ENCODE measurements at places on chromosomes 2 and 18.

- DNase-seq = no peak
These were observed 176.6 kb downstream of the VWC2L start for GRCh38 chr2:214587442-214587841.

DNA sequence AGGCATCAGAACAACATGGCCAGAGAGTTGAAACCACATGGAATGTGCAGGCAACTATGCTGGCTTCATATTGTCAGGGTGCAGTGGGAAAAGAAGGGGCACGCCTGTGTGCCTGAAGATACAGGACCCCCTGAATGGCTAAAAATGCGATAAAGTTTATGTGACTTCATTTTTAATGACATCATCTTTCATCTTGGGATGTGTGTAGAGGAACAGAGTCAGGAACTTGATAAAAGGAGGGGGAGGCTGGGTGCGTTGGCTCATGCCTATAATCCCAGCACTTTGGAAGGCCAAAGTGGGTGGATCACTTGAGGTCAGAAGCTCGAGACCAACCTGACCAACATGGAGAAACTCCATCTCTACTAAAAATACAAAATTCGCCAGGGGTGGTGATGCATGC, 872.6 kb downstream of the TDRD15 start:
- DNase-seq = no peak

DNA sequence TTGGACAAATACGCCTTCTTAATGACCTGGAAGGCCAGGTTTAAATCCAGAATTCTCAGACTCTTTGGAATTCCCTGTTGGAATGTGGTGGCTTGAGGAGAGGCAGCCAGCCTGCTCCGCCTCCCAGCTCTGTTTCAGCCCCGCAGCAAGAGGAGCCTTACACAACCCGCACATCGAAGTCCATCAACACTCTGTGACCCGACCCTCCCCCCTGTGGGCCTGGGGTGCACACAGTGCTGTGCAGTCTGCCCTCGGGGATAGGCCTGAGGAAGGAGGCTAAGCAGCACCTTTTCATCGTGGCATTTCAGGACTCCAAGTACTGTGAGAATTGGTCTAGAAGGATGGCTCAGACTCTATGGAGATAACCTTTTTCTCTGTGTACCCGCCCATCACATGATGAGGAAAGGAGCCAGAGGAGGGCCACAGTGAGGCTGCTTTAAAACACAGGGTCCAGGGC, 73.7 kb downstream of the GREB1L start:
- DNase-seq = peak; percentile 9

DNA sequence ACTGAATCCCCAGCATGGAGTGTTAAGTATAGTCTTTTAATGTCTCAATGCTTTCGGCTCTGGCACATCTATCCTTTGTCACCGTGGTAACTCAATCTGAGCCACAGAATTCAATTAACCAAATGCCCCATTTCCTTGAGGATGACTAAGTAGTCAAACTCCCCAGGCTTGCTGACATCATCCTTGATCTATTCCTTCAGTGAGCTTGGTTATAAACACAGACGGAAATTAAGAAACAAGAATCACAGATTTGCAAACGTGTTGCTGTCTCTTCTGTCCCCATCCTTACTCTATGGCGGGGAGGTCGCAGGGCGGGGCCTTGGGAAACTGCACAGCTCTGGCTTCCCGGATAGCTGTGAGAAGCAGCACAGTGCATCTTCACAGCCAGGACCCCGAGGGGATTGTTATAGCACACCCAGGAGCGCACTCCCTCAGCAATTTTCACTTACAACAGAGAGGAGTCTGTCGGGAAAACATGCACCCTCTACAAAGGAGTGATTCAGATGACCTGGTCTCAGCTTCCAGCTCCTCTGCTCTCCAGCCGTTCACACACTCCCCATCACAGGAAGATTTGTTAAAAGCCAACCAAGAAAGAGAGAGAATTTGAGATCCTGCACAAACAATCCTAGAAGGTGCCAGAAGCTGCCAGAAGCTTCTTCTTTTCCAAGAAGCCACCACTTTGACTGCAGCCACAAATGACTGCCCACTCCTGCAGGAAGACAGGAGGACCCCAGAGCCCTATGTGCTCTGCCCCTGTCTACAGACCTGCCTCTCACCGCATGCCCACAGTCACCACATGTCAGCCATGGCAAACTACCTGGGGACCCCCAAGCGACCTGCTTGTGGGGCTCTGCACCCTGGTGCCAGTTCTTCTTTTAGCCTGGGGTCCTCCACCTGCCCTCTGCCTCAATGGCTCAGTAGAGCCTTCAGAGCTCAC, 44.9 kb upstream of the YWHAQ start:
- DNase-seq = peak; percentile 91

- DNase-seq = no peak
These were observed 115.7 kb upstream of the COPS8 start for GRCh38 chr2:236969767-236970655.

- DNase-seq = no peak
These were observed 80.3 kb upstream of the GAREM1 start for GRCh38 chr18:32550963-32551362.

DNA sequence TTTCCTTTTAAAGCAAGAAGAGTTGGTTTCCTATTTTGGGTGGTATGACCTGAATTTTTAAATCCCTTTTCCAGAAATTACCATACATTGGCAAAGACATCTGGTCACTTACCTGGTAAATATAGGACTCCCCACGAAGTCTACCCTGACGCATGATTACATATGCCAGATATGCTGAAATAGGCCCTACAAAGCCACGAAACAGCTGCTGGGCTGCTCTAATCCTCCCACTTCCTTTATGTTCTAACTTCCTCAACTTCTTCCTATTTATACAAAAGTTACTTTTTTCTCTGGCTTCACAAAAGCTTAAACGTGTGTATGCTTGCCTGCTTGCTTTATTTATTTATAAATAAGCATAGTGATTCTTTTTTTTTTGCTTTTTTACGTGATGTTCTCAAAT, 186.0 kb upstream of the EPHA4 start:
- no peak for DNase-seq
